ENCODE measurements at places on chromosomes 7 and 10.
A peak's percentile ranks its signal among the peaks of the same experiment; 100 is the strongest.

- no peak for DNase-seq
Observed at GRCh38 chr10:131022981-131023380, 288.5 kb downstream of the TCERG1L start.

GRCh38 chr10:100838986-100839385 is 73.8 kb upstream of the SLF2 start:
- DNase-seq = no peak

GRCh38 chr7:34453150-34453549 is 204.9 kb upstream of the NPSR1 start:
- DNase-seq = no peak

GRCh38 chr10:58943256-58943890 is 233.1 kb upstream of the PHYHIPL start:
- DNase-seq = no peak

DNA sequence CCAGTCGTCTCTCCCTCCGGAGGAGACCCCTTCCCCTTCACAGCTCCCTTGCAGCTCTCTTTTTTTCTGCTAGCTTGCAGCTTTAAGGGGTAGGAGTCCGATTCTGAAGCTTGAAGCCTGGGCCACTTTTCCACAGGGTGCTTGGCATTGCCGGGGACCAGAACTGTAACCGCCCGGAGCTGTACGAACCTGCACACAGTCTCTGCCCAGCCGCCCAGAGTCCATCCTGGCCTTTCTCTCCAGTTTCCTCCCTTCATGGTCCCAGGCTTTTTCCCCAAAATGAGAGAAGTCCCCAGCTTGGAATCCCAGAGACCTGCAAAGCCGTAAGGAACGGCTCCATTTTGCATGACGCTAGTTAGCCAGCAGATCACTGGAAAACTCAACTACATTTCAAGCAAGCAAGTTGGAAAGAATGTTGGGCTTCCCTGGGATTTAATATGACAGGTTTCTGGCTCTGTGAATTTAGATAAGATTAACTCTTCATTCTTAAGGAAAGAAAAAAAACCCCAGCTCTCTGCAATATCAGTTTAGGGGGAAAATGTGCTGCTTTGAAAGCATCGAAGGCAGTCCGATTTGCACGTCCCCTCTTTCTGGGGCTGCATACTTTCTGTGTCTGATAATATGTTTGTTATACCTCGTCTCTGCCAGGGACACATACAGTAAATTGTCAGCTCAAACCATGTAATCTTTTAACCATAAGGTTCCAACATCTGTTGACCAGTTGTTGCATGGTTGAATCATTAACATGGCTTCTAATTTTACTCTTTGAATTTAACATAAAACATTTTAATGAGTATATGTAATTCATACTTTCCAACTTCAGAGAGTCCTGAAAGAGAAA is 190.0 kb upstream of the LYZL2 start:
- no peak for DNase-seq

GRCh38 chr7:122468945-122469344 is 164.4 kb upstream of the FEZF1 start:
- no peak for DNase-seq

- no peak for DNase-seq
Observed at GRCh38 chr7:17554341-17555015, 256.0 kb downstream of the AHR start.

GRCh38 chr10:20105236-20105635 is 289.0 kb downstream of the PLXDC2 start:
- DNase-seq = no peak

GRCh38 chr10:86139066-86139657 is 227.4 kb downstream of the GRID1 start:
- DNase-seq = peak; percentile 9

DNA sequence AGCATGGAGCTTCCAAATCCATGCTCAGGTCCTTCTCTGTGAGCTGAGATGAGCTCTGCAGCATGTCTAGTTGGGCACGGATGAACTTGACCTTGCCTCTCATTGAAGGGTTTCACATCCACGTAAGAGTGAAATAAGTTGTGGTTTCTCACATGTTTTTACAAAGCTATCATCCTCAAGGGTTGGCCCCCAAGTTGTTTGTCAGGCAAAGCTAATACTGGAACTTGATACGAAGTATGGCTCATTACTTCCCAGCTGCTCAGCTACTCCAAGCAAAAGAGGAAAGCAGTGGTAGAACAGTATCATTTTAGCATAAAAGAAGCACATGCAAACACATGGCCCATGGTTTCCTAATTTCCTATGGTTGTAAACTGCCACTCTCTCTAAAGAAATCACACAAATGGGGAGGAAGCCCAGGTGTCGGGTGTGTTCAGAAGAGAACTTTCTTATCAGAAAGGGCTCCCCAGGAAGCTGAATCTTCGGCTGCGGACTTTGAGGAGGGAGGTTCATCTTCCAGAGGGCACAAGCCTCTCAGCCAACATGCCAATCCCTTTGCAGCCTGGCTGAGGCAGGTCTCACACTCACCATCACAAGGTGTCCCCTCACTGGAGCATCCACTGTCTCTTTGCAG is 45.3 kb downstream of the PDLIM1 start:
- DNase-seq = no peak

DNA sequence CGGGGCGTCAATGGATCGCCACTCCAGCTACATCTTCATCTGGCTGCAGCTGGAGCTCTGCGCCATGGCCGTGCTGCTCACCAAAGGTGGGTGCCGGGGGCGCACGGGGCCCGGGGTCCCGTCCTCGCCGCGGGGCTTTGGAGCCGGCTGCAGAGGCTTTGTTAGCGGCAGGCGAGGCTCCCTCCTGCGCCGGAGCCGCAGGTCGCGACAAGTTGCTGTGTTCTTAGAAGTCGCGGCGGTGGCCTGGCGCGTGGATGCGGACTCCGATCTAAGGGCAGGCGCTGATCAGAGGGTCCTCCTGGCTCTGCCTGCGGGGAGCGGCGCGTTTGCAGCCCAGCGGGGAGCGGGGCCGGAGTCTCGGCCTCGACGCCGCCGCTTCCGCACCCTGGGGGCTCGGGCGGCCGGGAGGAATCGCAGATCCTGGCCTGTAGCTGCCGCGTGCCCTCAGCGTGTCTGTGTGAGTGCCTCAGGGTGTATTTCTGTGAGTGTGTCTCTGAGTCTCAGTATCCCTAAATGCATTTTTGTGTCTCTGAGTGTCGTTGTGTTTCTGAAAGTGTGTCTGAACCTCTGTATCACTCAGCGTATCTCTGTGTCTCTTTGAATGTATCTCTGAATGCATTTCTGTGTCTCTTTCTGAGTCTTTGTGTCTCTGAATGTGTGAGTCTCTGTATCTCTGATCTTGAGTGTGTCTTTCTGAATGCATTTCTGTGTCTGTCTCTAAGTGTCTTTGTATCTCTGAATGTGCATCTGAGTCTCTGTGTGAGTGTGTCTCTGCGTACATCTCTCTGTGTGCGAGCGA is 766 bp downstream of the BAMBI start:
- no peak for DNase-seq

DNA sequence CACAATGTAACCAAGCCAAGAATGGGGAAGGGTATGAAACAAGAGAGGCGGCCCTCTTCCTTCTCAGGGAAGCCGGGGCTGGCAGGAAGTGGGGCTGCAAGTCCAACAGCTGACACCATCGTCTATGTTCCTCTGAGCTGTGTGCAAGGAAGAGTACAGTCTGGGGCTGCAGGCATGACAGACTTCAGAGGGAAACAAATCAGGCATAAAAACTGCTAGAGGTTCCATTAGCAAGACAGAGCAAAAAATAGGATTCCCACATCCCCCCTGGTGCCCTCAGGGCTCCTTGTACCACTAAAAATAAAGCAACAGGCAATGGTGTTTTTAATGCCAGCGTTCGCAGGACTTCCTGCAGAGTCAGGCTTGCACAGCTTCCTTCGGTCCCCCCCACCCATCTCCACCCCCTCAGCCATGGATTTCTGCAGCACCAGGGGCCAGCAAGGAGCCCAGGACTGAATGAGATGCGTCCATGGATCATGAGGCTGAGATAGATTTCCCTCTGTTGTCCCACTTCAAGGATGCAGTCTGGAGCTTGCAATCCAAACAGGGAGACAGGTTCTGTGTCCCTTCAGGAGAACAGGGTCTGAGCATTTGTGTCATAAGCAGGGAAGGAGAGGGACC is 34.6 kb downstream of the KCNMA1 start:
- DNase-seq = no peak

- DNase-seq = no peak
Observed at GRCh38 chr10:31116226-31116625, 84.6 kb upstream of the ZNF438 start.
